HepG2 (cell line): ENCODE measurements at places on chromosomes 16 and 17.

- DNase-seq, result no peak
These were observed 25.9 kb downstream of the DBNDD1 start for GRCh38 chr16:89993377-89993776.

- DNase-seq, result no peak
These were observed 930 bp downstream of the SPNS2 start for GRCh38 chr17:4499431-4500190.

DNA sequence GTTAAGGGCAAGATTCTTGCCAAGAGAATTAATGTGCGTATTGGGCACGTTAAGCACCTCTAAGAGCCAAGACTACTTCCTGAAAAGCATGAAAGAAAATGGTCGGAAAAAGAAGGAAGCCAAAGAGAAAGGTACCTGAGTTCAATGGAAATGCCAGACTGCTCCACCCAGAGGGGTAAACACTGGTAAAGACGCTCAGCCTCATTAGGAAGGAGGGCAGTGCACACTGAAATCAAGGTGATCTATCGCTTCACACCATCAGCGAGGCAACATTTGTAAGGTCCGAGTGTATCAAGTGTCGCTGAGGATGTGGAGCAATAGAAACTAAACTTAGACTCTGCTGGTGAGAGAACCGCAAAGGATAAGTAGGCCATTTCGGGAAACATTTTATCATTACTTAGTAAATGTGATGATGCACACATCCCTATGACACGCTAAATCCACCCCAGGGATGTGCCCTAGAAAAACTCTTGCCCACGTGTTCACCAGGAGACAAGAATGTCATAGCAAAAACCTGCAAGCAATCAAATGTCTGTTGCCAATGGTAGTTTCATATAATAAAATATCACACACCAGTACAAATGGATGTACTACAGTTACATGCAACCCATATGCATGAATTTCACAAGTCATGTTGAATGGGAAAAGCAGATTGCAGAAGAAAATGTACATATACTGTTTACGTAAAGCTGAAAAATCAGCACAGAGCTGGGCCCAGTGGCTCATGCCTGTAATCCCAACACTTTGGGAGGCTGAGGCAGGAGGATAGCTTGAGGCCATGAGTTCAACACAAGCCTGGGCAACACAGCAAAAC is 23.6 kb downstream of the CNTROB start:
- DNase-seq, result no peak

DNA sequence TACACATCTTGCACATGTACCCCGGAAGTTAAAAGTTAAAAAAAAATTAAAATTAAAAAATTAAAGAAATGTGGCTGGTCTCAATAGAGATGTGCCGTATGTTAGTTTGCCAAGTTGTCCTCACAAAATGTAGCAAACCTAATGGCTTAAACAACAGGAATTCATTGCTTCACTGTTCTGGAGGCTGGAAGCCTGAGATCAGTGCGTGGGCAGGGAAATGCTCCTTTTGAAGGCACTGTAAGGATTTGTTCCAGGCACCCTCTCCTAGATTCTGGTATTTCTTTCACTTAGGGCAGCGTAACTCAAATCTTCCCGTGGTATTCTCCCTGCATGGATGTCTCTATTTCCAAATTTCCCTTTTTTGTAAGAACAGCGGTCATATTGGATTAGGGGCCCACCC is 32.7 kb upstream of the MON1B start:
- DNase-seq, result no peak

- DNase-seq, result no peak
These were observed 3.1 kb downstream of the TMEM231 start for GRCh38 chr16:75552951-75553350.

- DNase-seq, result no peak
These were observed 698 bp downstream of the ACBD4 start for GRCh38 chr17:45135978-45136791.

DNA sequence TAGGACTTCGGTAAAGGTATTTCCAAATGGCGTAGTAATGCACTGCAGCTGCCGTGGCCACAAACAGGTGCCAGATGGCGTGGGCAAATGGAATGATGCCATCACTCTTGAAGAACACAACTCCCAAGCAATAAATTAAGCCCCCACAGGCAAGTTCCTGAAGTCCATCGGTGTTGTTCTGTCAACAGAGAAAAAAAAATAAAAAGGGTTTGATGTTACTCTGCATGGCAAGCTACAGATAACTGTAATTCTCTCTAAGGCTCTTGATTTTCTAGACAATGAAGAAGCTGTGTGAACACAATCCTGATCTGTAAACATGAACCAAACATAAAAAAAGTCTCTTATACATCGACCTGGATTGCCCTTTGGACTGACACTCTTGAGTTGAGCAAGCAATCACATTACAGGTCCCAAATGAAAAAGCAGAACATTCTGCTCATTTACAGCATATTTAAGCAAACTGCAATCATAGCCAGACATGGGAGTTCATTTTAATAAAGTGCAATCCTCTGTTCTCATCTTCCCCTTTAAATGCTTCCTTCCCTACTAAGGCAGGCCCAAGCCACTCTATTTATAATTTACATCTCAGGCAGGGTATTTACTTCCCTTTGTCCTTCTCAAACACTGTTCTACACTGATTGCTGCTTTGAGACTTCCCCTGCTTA is 27.1 kb downstream of the MMD start:
- DNase-seq, result peak; percentile 96

DNA sequence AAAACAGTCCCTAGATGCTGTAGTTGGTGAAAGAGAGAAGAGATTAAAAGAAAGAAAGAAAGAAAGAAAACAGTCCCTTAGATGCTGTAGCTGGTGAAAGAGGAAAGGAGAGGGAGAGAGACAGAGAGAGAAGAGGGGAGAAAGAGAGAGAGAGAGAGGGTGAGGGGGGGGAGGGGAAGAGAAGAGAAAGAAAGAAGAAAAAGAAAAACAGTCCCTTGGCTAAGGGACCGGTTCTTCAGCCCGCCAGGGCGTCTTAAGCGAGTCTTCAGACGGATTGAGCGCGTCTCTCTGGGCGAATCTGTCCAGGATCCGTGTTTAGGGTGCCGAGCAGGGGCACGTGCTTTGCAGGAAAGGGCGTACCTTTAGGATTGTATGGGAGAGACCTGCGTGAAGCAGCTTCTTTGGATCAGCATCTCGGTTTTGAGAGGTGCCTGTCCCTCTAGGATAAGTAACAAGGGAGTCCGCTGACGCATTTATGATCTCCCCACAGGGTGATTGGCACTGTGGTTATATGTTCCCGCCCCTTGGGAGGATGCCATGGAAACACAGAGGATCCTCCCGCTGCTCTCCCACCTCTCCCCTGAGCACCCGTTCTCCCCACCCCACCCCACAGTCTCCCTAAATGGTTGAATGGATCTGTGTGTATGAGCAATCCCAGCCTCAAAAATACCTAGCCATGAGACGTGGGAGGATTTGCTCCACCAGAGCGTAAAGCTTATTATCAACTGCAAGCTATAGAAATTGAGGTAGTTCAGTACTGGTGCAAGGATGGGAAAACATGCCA is 16.7 kb downstream of the GNGT2 start:
- no peak for DNase-seq

DNA sequence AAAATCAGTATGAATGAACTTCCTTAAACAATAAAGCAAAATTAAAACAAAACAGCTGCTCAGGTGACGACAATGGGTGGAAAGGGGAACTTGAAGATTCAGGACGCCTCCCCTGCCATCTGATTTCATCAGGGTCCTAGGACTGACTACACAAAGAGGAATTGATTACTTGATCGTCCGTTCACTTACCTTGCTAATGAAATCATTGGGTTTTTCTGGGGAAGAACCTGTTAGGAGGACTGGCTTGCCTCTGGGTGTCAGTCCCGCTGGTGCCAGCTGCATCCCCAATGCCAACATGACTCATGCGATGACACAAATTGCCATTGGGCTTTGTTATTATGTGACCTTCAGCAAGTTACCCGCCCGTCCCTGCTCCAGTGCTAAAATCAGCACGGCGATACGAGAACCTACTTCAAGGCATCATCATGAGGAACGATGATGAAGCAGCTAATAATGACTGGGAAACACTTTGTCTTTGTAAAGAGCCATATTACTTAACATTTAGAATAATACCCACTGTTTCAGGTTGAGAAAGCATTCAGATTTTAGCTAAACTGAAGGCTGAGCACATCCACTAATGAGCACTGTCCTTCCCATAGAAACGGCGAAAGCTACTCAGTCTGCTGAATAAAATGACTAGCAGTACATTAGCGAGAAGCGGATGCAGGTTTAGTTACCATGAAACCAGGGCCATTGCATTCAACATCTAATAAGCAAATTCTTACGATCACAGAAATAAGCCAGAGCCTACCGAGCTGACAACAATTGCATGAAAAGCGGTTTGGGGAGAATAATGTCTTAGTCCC is 139.4 kb downstream of the ZFHX3 start:
- no peak for DNase-seq

DNA sequence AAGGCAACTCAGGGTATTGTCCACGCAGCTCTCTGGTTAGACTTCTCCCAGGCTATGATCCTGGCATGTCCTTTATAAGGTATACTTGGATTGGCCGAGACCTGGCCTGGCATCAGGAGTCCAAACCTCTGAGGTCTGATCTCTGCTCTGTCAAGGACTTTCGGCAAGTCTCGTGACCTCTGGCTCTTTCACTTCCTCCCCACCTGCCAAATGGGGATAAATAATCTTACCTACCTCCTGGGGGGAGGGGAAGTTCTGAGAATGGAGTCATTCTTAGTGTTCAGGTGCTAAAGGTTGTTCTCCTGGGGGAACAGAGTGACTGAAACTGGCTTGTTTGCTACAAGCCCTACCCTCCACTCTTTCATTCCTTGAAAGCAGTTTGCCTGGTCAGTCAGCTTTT is 7.6 kb downstream of the ATXN1L start:
- no peak for DNase-seq

- DNase-seq, result no peak
These were observed 65.9 kb downstream of the ZNF778 start for GRCh38 chr16:89283449-89283848.
